ENCODE measurements at places on chromosomes 4 and X. TPM values are rescaled to one million over a fixed set of nuclear protein-coding genes. Genes with fewer than 3 reads are reported as not detected.

GRCh38 chr4:148060264-148061140, 328.6 kb downstream of the ARHGAP10 start:
- no peak overlapping the region for H3K4me3 ChIP-seq
- no peak for DNase-seq
- peaks cover 60% of the 10 kb centered on the region for H3K4me1 ChIP-seq
- peaks cover 27% of the 10 kb centered on the region for H3K36me3 ChIP-seq
- no peaks in the 10 kb centered on the region for H3K27me3 ChIP-seq
- H3K27ac ChIP-seq = no peak overlapping the region

The ATP1B4 gene
- not detected for total RNA-seq

- no peak for DNase-seq
- H3K36me3 ChIP-seq = peaks cover 2% of the 10 kb centered on the region
- H3K27me3 ChIP-seq = no peaks in the 10 kb centered on the region
- H3K4me1 ChIP-seq = peaks cover 50% of the 10 kb centered on the region
- peak within 1 kb of the TSS; percentile 100 for H3K27ac ChIP-seq
Observed at GRCh38 chr4:185396724-185397385, at the start of gene ANKRD37. Gene ANKRD37 (plus strand): TSS chr4:185396841. CDS start chr4:185396924, 83 bp downstream.

The IDUA gene
- total RNA-seq = 11.3 TPM

The EXOC1L gene
- total RNA-seq = not detected

DNA sequence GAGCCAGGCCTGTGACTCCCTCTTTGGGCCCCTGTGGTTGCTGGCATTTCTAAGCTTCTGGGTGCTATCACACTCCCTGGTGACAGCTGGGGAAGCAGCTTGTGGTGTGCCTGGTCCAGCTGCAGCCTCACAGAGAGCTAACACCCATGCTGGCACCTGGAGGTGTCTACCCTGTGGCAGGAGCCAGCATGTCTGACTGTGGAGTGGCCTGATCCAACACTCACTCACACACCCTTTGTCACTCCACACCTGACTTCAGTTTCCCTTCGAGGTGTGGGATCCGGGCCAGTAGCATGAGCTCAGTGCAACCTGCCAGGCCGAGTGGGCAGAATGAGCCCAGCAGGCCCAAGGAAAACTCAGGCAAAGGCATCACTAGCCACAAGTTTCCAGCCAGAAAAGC, 67.5 kb downstream of the TECRL start:
- H3K4me1 ChIP-seq = peaks cover 12% of the 10 kb centered on the region
- H3K4me3 ChIP-seq = no peak overlapping the region
- DNase-seq = no peak
- H3K27me3 ChIP-seq = no peaks in the 10 kb centered on the region

GRCh38 chr4:11843927-11844326, 415.2 kb upstream of the HS3ST1 start:
- H3K36me3 ChIP-seq = no peaks in the 10 kb centered on the region
- no peaks in the 10 kb centered on the region for H3K4me1 ChIP-seq
- H3K27me3 ChIP-seq = no peaks in the 10 kb centered on the region
- no peak for DNase-seq
